ENCODE measurements at places on chromosomes 7 and 10.

DNA sequence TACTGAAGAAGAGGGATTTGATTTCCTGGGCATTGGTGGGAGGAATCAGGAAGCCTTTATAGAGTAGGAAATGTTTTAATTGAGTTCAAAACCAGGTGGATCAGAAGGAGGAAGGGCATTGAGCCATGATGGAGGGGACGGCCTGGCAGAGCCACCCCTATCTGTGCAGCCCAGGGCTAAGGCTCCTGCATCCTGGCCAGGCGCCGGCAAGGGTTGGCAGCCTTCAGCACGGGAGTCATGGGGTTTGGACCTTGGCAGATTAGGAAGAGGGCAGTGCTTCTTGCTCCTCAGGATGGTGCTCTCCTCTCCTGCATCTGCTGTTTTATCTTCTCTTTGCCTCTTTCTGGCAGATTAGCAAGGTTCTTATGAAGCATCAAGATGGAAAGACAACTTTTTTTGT is 12.5 kb downstream of the ZNF862 start:
- DNase-seq: no peak

DNA sequence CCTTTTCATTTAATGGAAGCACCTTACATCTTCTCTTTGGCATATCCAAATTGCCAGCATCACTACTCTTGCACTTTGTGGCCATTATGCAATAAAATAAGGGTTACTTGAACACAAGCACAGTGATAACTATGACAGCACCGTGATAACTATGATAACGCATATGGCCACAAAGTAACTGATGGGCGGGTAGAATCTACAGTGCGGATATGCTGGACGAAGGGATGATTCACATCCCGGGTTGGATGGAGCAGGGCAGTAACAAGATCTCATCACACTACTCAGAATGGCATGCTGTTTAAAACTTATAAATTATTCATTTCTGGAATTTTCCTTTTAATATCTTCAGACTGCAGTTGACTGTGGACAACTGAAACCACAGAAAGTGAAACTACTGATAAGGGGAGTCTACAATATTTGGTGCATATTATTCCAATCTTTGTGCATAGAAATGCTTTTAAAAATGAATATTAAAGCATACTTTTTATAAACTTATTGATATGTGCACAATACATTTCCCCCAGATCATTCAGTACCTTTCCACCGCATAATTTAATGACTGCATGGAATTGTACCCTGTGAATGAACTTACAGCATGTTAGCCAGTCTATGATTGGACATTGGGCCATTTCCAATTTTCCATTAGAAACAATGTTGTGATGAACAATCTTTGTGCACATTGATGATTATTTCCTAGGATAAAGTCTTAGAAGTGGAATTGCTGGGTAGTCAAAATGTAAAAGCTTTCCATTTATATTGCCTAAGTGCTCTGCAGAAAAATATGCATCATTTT is 136.4 kb downstream of the WNT2 start:
- no peak for DNase-seq

- DNase-seq: no peak
These were observed 14.9 kb downstream of the MINPP1 start for GRCh38 chr10:87519582-87519981.

- peak; percentile 9 for DNase-seq
These were observed 75.2 kb downstream of the DNAJB6 start for GRCh38 chr7:157412021-157412443.

DNA sequence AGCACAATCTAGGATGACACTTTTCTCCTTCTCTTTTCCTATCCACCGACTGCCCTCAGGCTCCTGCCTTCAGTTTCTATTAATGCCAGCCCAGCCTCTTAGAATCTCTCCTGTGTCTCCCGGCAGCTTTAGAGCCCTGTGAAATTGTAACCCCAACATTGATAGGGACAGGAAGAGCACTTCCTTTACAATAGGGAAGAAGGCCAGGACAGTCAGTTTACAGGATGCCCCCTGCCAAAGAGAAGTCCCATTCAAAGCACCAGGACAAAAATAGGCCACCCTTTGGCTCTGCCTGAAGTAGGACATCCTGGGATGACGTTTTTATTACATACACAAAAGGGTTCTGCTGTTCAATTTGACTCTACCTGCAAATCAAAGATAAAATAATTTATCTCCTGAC is 64.7 kb upstream of the ANK3 start:
- no peak for DNase-seq

- DNase-seq: no peak
These were observed 110.5 kb downstream of the DYNC2I1 start for GRCh38 chr7:158966780-158967390.

All from amniotic stem cell (primary cell).